ENCODE measurements at places on chromosomes 2 and 18.

DNA sequence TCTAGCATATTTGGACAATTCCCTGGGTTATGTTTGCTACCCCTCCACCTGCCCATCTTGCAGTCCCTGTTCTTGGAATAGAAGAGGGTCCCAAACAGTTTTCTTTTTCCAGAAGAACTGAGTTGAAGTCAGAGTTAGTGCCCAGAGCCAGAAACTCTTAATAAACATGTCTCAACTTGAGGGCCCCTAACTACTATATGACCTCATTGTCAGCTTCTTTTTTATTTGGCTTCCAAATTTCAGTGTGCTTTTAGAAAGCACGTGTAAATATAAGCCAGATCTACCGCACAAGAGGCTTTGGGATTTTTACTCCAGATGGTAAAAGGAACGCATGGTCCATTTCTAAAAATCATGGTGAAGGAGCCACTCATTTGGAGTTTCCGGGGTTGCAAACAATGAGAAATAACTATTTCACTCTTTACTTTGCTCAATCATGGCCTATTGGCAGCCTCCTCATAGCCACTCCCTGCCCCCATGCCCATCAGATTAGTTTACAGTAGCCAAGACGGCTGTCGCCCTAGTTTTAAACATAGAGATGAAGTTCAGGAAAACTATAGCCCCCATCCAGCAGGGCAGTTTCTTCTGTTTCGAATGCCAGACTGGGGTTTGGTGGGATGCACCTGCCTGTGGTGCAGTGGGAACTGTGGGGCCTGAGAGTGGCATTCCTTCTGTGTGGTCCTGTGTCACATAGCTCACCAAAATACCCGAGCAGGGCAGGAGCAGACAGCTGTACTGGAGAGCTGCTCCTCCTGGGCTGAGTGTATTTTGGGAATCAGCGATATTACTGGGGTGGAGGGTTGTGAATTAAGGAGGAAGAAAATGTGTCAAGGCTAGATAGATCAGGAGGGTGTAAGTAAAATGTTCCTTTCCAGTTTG is 1.7 kb downstream of the MAPRE3 start:
- DNase-seq, result no peak

DNA sequence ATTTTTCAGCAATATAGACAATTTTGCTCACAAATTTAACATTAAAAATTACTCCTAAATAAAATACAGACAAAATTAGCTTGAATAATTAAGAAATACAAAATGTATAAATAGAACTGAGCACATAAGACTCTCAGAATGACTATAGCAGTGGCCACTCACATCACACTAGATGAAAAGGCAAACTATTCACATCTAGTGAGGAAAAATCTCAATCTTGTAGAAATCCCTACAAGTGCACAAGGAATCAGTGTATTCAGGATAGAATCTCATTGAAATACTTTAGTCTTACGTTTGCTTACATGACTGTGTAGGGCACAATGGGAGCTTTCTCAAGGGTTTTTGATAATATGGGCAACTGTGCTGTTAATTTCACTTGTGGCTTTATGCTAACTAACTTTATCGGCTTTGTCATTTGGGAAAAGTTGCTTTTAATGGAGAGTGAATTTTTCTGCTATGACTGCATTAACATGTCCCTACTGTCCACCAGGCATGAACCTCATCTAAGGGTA is 678.9 kb upstream of the LRRTM4 start:
- DNase-seq, result no peak

DNA sequence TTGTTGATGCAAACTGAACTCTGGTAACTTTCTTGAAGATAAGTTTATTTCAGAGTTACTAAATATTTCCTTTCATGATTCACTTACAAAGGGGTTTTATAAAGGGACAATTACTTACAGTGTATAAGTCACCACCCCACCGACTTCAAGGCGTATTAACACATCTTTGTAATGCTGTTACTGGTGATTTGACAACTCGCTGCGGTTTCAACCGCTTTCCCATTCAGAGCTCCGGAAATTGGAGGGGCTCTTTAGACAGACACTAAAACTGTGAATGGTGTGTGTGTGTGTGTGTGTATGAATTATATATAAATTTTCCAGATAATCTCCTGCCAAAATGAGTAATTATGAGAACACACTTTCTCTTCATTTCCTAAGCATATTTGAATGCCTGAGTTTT is 4.9 kb downstream of the TM4SF20 start:
- DNase-seq, result no peak

DNA sequence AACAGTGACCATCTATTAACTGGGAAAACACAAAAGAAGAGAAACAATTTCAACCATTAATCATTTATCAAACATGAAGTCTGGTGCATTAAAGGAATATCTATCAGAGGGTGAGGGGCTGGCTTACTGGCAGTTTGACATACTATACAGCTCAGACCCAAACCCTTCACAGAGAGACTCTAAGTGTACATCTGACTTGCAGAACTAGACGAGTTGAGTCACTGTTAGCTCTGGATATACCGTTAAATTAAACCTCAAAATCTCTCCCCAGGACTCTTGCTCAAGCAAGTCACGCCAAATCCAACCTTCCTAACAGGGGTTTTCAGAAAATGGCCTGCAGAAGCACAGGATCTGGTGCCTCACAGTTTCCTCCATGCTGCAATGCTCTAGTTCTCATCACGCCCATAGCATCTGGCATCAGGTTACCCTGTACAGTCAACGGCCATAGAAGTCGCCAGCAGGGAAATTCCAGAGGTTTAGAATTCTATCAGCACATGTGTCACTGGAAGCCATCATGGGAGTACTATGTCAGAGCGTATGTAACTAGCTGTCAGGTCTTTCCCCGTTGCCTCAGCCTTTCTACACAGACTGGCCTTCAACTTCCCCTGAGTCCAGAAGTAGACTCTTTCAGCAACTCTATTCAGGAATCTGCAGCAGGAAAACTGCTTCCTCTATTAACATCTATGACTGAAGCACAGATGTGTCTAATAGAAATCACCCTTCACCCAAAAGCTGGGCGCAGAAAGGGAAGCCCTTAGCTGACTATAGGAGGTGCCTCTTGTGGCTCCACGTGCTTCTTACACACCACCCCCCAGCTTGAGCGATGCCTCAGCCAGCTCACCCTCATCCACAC is 9.3 kb downstream of the TGOLN2 start:
- no peak for DNase-seq

GRCh38 chr2:108586631-108587030 is 52.4 kb downstream of the LIMS1 start:
- DNase-seq, result no peak

DNA sequence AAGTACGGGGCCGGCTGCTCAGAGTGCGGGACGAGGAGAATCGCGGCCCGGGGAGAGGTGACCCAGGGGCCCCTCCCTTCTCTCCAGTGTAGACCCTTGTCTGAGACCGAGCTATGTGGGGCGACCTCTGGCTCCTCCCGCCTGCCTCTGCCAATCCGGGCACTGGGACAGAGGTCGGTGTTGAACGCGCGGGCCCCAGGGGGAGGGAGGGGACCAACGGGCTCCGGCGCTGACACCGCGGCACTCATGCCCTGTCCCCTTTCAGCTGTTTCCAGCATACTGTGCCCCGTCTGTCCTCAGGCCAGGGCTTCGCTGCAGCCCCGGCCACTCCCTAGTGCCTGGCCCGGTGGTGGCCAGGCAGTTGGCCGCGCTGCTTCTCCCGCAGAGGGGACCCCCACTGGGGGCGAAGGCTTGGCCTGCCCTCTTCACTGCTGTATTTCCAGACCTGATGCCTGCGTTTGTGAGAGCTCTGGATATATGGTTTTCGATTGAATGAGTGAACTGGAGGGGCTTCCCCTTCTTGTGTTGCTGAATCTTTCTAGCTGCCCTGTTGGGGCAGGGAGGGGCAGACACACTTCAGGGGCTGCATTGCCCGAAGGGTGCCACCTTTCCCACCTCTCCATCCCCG is 809 bp downstream of the DBI start:
- DNase-seq, result peak; percentile 9

- DNase-seq, result no peak
Observed at GRCh38 chr2:23243073-23243659, 141.8 kb upstream of the KLHL29 start.

- DNase-seq, result peak; percentile 95
Observed at GRCh38 chr18:3624935-3625741, 175.2 kb downstream of the TGIF1 start.

GRCh38 chr2:184532551-184532950 is 65.8 kb upstream of the ZNF804A start:
- DNase-seq, result no peak

- DNase-seq, result no peak
Observed at GRCh38 chr18:63586431-63586830, 712 bp upstream of the SERPINB13 start.

- DNase-seq, result no peak
Observed at GRCh38 chr2:118274841-118275510, 186.7 kb downstream of the INSIG2 start.

DNA sequence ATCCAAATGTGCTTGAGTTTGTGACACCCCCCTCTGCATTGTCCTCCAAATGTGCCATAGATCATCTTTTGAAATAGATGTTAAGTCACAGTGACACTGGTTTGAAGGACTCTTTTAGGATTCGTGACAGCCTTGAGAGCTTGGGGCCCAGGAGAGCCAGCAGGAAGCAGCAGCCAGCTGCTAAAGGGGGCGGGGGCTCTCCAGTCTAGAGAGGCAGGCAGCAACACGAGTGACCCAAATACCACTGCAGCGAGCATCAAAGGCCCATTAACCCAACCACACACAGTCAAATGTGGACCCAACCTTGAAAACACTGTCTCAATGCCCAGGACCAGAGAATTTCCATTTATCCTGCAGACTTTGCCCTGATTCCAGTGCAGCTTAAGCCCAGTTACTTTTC is 75.6 kb downstream of the ZBTB7C start:
- DNase-seq, result no peak

DNA sequence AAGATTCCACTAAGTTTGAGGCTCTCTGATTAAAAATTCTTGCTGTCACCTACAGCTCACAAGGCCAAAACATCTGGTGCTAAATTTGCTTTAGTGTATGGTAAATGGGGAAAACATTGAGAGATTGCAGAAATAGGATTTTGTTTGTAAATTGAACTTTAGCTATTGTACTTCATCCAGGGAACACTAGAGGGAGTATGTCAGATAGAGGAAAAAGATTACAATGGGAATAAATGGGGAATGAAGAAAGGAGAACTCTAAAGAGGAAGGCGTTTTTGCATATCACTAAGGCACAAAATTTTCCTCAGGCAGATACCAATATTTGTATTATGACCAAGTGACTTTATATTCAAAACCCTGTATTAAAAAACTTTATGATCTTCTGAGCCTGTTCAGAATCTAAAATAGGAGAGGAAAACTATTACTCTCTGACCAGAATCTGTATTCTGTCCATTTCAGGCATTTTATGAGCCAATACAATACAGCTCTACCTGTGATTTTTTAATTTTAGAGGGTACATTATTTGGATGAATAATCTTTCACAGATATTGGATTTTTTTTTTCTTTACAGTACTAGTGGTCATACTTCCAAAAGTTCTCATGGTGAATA is 52.3 kb upstream of the ITGB6 start:
- DNase-seq, result no peak

DNA sequence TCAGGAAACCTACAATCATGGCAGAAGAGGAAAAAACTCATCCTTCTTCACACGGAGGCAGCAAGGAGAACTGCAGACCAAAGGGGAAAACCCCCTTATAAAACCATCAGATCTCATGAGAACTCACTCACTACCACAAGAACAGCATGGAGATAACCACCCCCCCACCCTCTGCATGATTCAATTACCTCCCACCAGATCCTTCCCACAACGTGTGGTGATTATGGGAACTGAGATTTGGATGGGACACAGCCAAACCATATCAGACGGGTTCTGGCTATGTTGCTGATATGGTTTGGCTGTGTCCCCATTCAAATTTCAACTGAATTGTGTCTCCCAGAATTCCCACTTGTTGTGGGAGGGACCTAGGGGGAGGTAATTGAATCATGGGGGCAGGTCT is 28.7 kb upstream of the CCDC150 start:
- no peak for DNase-seq

DNA sequence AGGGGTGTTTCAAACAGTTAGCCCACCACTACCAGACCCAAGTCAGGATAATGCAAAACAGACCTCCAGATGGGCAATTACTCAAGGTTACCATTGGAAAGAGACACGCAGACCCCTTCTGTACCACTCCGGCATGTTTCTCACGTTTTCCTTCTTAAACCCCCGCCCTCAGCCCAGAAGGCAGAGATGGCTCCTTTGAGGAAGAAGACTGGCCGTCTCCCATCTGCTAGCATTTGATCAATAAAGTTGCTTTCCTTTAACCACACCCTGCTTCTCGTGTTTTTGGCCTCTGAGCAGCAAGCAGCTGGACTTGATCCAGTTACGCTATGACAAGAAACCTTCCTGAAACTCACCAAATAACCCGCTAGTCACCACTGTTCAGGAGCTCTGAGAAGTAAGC is 1012.4 kb upstream of the GYPC start:
- DNase-seq, result no peak

DNA sequence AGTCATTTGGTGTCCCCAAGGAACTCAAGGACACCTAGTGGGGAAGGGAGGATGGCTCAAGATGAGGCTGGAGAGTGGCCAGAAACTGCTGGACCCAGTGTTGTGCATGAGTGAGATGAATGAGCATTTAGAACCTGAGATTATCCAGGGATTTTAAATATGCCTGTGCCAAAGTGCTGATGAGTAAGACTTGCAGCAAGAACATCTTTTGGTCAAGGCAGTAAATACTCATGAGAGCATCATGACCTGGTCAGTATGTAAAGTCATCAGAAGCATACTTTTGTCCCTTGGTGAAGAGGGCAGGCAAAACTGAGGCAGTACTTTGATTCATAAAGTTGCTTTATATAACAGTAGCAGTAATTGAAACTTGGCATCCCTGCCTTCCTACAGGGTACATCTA is 3.1 kb upstream of the SPP2 start:
- DNase-seq, result no peak

DNA sequence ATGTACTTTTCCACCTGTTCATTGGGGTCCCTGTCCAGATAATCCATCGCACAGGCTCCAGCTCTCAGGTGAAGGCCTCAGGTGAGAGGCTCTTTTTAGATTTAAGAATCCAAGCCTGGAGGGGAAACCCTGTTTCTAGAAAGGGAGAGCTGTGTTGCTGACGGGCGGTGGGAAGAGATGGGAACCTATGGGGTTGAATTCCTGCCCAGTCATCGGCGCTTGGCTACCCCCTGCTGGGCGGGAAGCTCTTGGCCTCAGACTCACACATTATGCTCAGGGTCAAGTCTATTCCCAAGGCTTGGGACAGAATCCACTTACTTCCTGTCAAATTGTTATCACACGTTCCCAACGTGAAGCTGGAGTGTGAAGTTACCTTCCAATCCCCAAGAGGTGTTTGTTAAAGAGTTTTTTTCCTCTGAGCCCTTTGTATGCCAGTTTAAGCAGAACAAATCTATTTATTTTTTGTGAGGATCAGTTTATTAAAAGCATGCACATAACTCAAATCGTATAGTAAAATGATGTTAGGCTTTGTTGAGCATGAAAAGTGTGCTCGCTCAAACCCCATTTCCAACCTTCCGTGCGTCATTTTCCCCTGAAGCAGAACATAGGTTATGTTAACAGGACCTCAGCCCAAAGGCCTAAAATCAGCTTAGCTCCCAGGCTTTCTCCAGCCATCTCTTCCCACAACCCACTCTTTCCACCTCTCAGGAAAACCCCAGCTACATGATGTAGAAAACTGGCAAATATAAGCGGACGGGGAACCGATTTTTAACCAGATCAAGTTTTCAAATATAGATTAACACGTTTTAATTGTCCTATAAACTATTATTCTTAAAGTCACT is 181.7 kb upstream of the ETAA1 start:
- no peak for DNase-seq

GRCh38 chr2:41735476-41735875 is 312.3 kb upstream of the PKDCC start:
- DNase-seq, result no peak

GRCh38 chr2:42124011-42124785 is 45.0 kb upstream of the EML4 start:
- no peak for DNase-seq

- DNase-seq, result no peak
Observed at GRCh38 chr2:2269426-2269825, 61.6 kb downstream of the MYT1L start.

All from HS-27A (cell line).